ENCODE measurements at places on chromosomes 3 and 15.

DNA sequence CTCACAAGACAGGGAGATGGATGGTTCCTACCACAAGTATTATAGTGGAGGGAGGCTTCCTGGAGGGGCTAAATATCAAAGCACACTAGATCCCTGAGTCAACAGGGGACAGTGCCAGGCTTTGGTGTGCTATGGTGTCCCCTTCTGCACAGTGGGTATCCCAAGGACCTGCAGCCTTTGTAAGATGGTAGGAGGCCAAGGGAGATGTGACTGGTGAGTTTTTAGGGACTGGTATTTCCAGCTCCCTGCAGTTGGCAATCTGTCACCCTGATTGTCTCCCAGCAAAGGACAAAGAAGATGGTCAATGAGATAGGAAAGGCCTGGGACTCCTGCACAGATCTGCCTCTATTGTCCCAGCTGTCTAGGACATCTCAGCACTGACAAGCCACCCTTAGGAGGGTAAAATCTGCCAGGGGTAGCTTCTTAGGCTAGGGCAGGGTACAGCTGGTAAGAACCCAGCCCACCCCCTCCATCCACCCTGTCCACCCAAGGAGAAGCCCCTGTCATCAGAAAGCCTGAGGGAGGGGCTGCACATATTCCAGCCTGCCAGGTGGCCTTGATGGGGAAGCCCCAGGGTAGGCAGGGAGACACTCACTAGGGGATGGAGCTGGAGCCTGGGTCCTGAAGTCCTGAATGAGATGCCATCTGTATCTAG lies 631 bp downstream of the CYP1A1 start:
- DNase-seq, result no peak

GRCh38 chr3:162936706-162937105 lies 1440.1 kb downstream of the OTOL1 start:
- no peak for DNase-seq

DNA sequence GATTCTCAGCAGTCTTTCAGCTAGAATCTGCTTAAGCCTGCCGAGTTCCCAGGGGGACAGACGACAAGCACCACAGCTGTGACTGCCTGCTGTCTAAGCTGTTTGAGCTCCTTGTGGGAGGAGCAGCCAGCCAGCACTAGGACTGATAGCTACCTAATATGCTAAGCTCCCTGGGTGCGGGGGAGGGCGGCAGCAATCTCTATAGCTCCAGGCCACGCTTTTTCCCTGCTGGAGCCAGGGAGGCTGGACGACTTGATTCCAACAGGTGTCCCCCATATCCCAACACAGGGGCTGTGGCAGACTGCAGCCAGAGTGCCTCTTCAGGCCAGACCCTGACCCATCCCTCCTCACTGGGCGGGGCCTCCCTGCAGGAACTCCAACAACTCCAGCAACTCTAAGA lies 134.1 kb upstream of the ARPP21 start:
- DNase-seq, result no peak

- no peak for DNase-seq
Observed at GRCh38 chr3:143526011-143526545, 322.2 kb downstream of the SLC9A9 start.

DNA sequence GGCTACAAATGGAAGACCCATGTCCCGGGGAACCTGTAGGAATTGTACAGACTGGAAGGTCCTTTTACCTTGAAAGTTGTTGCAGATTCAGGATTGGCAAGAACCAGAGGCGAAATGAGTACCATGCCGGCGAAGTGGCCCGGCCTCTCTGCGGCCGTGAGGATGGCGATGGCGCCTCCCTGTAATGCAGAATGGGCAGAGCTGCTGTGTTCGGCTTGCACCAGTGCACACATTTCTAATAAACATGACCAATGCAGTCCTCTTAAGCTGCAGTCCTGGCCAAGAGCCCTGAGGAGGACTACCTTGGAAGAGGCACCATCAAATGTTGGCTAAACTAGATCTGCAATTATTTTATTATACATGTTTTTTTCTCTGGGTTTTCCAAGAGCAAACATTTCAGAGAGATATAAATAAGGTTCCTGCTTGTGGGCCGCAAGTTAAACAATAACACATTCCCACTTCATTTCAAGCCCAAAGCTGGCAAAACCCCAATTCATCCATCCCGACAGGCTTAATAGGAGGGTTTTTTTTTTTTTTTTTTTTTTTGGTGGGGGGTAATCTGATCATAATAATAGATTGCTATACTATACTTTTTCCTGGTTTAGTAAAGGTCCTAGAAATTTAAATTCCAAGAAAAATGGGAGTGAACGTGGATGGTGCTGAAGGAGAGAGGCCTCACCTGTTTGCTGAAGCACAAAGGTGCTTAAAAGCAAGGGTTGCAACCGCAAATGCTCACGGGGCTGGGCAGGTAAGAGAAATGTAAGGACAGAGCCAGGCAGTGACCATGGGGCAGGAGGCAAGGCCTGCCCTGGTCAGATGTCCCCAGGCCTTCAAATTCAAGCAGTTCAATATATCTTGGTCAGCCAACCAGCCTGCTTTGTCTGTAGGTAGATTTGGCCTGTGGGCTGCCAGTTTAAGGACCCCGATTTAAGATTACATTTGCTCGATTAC lies 48.5 kb downstream of the ABTB1 start:
- DNase-seq, result no peak
